ENCODE measurements at places on chromosomes 12 and 14.
A peak's percentile ranks its signal among the peaks of the same experiment; 100 is the strongest.

DNA sequence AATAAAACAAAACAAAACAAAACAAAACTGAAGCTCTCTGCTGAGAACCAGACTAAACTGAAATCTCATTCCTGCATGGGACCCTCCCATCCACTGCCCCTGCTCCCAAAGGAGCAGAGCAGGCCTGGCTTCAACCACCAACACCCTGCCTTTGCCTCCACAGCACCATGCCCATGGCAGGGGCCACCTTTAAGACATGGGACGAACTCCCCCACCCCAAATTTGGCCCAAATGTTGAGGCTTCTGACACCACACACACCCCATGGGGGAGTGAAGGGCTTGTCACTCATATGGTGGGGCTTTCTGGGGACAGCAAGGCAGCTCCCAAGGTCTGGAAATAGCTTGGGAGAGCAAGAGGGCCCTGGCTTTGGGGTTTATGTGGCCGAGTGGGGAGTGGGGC lies 177.2 kb downstream of the KIF26A start:
- no peak for DNase-seq

GRCh38 chr12:120352117-120352516 lies 16.8 kb downstream of the MSI1 start:
- DNase-seq, result no peak

DNA sequence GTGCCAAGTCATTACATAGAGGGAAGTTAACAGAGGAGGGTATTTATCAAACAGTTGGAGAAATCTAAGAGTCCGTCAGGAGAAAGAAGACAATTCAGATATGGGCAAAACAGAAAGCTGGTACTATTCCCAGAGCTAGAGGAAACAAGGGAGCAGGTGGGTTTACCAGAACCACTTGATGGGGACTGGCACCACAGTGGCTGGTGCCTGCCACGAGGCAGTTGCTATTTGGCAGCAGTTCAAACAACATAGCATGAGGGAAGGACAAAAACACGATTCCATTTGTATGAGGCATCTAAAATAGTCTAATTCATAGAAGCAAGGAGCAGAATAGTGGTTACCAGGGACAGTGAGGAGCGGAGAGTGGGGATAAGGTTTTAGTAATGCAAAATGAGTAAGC lies 24.6 kb upstream of the KLRD1 start:
- peak; percentile 81 for DNase-seq

- DNase-seq, result no peak
Measured at GRCh38 chr12:13120413-13120812, 16.9 kb upstream of the GSG1 start.

- DNase-seq, result no peak
Measured at GRCh38 chr12:75977952-75978671, 53.5 kb downstream of the PHLDA1 start.

DNA sequence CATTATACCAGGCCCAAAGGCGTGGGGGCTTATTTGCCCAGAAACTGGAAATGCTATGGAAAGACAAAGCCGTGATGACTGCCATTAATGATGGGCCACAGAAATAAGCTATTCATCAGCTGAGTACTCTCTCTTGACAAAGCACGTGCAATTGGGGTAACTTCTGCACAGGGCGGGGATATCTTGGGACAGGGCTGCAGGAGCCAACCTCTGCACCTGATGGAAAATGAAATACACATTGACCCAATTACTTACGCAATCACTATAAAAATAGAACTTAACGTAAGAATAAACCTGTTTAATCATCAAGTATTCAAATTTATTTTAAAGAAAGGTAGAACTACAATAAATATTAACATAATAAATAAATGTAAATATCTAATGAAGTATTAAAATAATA lies 180.1 kb upstream of the NTF3 start:
- DNase-seq, result no peak

Data from NCI-H1092 treated with DMSO at 0.1 percent for 48 hours (cell line).